ENCODE measurements at places on chromosomes 12 and 14.

DNA sequence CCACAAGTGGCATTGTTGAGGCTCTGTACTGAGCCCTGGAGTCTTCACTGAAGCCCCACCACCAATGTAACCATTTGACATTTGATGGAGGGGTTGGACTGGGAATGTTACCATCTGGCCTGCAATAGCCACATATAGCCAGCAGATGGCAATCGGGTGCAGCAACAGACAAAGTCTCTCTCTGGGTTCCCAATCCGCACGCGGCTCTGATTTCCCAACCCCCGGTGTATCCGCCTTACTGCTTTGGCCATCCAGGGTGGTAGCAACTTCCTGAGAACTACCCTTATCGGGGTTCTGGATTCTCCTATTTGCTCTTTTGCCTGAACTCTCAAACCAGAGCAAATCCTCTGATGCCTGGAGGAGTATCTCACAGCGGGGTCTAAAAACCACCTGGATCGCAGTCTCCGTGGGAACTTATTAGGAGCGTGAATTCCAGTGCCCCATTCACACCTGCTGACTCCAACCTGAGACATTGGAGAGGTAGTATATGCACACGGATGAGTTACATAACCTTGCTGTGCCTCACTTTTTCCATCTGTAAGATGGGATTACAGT lies 14.2 kb downstream of the VRTN start:
- peak; percentile 68 for DNase-seq

GRCh38 chr14:71021347-71022011 lies 114.2 kb downstream of the PCNX1 start:
- peak; percentile 94 for DNase-seq

DNA sequence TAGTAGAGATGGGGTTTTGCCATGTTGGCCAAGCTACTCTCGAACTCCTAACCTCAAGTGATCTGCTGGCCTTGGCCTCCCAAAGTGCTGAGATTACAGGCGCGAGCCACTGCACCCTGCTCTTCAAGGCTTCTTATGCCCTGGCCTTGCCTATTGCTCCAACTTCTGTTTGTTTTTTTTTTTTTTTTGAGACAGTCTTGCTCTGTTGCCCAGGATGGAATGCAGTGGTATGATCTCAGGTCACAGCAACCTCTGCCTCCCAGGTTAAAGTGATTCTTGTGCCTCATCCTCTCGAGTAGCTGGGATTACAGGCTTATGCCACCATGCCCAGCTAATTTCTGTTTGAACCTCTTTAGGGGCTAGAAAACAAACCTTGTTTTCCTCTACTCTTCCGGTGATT lies 6.0 kb upstream of the ABCD4 start:
- DNase-seq = no peak

GRCh38 chr12:81340910-81341309 lies 263.0 kb downstream of the ACSS3 start:
- no peak for DNase-seq

DNA sequence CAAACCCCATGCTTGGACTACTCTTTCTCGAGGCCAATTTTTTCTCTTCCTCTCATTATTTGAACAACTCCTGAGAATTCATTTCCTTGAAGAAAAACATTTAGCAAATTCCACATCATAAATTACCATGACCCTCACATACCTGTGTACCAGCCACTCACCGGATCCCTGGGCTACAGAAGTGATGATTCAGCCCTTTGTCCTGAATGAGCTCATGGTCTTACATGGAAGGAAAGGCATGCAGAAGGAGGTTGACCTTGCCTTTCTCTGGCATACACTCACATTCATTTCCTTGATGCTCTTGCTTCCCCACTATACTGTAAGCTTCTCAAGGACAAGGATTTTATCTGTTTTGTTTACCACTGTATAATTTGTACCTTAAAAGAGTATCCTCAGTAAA lies 191.5 kb downstream of the SLC5A8 start:
- DNase-seq = peak; percentile 62
